ENCODE measurements at places on chromosomes 6 and 20.

- DNase-seq: no peak
Observed at GRCh38 chr6:130776287-130776925, 50.8 kb upstream of the SMLR1 start.

- no peak for DNase-seq
Observed at GRCh38 chr20:64047968-64048401, 1.5 kb downstream of the SOX18 start.

GRCh38 chr6:38146021-38146733 is 326.6 kb downstream of the ZFAND3 start:
- DNase-seq: no peak

DNA sequence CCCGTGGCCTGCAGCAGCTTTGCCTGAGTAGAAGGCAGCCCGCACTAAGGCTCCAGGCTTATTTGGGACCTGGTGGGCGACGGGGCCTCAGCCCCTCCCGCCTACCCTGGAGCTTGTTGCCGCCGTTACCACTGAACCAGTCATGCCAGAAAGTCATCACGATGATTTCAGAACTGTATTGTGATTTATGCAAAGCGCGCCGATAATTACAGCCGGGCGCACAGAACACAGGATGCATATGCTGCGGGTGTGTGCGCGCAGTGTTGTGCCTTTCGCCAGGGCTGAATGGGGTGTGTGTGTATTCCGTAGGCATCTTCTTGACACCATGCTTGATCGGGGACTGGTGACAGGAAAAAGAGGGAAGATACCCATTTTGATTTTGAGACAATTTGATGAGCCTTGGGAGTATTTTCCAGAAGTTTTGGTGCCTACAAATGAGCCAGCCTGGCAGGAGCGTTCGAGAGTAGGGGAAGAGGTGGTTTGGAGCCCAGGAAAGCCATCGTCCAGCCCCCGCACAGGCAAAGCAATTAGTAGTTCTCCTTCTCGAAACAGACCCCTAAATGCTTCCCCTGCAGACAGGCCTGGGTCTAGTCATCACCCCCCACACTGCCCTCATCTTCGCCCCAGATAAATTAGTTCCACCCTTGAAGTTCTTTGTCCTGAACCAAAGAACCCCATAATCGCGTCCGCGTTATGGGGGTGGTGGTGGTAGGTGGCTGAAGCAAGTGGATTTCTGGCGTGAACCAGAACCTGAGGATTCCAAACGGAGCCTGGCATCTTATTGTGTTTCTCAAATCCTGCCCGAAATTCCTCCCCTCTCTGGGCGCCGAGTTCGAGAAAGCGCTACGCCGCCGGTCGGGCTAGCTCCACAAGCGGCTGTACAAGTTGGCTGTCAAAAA is 1.9 kb upstream of the NR2E1 start:
- DNase-seq: no peak

- DNase-seq: no peak
Observed at GRCh38 chr20:22582386-22582963, 1.9 kb downstream of the FOXA2 start.

DNA sequence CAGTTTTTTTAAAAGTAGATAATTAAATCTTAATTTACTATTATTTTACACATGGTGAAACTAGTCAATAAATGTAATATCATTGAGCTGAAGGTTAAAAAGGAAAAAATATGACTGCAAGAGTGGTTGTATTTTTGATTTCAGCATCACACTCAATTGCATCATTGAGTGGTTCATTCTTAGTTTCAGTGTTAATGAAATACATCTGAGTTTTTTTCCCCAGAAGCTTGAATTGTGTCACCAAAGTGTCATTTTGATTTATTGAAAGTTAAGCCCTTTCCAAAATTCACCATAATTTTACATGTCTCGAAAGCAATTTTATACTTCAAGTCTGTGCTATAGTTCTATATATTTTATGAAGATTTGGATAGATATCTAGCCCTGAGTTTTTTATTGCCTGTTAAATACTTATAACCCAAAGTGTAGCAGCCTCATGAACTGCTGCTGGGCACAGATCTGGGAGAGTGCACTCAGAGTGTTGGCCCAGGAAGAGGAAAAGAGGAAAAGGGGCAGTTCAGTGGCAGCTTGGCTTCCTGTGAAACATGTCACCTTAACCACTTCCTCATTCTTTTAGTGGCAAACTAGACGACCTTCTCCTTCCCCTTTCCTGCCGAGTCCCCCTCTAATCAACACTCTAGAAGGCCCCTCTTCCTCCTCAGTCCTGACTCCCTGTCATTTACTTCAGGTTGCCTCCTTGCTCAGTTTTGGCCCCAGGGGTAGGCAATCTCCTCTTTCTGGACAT is 140.7 kb downstream of the ESR1 start:
- peak; percentile 26 for DNase-seq

DNA sequence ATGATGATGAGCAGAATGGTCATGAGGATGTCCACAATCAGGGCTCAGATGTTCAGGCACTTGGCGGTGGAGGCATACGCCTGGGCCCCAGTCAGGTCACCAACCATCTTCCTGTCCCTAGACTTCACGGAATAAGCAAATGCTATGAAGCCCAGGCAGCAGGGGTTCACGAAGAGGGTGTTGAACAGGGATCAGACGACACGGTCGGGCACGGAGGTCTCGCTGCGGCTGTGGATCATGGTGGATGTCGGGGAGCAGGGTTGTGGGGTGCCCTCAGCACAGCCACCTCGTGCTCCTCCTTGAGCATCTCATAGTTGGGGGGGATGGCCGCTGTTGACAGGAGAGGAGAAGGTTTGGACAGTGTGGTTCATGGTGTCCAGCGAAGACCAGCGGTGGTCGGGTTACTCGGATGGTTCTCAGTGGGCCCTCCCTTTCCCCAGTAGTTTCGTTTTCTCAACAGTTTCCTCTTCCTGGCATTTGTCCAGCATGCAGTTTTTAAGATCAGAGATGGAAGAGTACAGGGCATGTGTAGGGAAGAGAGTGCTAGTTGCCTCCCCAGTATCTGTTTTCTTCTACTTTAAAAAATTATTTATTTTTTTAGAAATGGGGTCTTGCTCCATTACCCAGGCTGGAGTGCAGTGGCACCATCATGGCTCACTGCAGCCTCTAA is 20.3 kb upstream of the SPDEF start:
- no peak for DNase-seq

DNA sequence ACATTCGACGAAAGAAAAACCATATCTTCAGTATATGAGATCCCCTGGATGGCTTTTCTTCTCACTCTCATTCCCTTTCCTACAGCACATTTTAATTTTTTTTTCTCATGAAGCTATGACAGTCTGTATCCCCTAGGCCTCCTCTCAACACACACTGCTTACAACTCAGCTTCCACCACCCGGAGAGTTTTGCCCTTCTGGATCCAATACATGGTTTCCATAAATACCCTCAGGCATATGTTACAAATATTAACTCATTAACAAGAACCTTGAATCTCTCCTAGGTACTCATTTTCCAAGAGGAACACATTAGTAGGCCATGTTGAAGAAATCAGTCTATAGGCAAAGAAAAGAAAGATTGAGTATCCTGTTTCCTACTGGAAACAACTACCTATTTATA is 44.0 kb downstream of the PAK5 start:
- no peak for DNase-seq

GRCh38 chr6:129494099-129494498 is 215.9 kb downstream of the ARHGAP18 start:
- no peak for DNase-seq

- DNase-seq: peak; percentile 79
Observed at GRCh38 chr20:31845300-31845863, at the start of gene FOXS1. Gene FOXS1, minus strand, starts transcription at chr20:31845604. Its CDS starts 62 bp downstream, at chr20:31845542.

- DNase-seq: peak; percentile 80
Observed at GRCh38 chr6:75748743-75749538, at the start of gene MYO6. Gene MYO6, plus strand, starts transcription at chr6:75749239. Its CDS starts 68,309 bp downstream, at chr6:75817548.

DNA sequence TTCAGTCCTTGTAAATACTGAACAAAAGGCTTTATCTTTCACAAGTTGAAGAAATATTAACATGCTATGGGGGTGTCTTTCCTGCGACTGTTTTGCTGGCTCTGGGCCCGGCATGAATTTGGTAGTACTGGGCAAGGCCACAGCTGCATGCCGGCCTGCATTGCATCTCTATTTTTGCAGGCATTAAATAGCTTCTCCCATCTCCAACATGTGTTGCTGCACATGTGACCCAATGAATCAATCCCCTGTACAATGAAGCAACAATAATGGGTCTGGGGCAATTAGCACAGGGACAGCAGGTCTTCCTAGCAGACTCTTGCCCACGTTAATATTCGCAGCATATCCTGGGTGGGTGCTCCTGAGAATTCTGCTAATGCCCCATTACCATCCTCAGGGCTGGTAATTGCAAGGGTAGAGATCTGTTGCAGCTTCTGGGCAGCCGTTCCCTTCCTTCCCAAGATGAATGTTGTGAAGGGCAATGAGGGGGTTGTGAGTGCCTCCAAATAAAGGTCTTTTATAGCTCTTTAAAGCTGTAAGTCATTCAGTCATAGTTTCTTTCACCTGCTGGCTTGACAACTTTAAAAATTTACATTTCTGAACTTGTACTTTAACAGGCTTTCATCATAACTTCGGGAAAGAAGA is 24.3 kb upstream of the CDYL start:
- DNase-seq: no peak

- DNase-seq: no peak
Observed at GRCh38 chr6:88679841-88680240, 283.6 kb downstream of the RNGTT start.

- no peak for DNase-seq
Observed at GRCh38 chr6:140661691-140662090, 1287.2 kb upstream of the CITED2 start.

DNA sequence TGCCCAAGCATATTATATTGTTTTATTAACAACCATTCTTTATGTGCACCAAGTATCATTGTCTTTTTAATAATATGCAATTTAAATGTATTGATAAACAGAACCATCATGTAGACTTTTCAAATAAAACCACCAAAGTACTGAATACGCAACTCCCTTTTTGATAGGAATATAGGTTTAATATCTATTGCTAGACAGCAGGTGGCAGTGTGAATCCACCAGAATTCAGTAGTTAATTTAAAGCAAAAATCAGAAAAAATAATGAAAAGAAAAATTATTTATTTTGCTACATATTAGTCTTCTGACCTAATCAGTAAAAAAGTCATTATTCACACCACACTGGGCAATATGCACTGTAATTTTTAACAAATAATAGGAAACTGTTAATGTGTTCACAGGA is 143.7 kb downstream of the KLHL32 start:
- no peak for DNase-seq

DNA sequence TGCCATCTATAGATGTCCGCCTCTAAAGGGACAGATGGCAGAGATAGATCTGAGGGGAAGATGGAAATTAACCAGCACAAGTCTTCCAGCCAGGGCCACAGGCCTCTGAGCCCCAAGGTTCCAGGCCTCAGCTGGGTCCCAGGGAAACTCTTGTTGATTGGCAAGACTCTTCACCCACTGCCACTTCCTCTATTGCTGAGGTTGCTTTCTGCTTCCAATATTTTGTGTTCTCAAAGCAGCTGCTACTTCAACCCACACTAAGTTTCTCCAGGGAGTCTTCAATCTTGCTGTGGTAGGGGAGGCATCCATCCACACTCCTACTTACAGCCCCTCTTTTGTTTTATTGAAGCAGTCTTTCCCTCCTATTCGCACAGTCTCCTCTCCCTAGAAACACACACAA is 36.4 kb upstream of the SASH1 start:
- DNase-seq: no peak

DNA sequence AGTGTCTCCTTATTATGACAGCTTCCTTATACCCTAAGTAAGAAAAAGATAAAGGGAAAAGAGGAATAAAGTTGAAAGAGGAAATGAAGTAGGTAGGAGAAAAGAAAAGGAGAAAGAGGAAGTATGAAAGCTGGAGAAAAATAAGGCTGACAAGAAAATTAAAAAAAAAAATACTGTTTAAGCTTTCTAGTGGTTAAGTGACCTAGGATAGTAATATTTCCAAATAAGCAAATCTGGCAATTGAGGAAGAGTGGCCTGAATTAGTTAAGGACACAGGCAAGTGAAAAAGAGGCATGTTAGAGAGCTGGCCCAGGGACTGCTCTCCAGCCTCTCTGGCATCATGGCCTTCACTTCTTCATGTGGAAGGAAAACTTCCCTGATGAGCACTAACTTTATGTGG is 76.5 kb upstream of the ADGRF1 start:
- DNase-seq: no peak

DNA sequence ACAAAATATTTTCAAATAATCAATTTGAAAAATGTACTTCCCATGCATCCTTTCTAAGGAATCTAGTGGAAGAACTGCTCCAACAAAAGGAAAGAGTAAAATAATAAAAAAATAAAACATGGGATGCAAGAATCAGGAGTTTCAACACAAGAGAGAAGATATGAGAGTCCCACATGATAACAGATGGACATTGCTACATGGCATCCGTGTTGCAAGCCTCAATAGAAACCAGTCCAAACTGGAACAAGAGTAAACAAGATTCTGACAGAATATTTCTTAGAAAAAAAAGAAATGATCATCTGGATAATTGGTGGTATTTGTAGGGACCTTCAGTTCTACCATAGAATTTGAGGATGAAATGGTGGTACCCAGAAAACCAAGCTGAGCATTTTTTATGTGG is 186.8 kb downstream of the FRK start:
- no peak for DNase-seq

DNA sequence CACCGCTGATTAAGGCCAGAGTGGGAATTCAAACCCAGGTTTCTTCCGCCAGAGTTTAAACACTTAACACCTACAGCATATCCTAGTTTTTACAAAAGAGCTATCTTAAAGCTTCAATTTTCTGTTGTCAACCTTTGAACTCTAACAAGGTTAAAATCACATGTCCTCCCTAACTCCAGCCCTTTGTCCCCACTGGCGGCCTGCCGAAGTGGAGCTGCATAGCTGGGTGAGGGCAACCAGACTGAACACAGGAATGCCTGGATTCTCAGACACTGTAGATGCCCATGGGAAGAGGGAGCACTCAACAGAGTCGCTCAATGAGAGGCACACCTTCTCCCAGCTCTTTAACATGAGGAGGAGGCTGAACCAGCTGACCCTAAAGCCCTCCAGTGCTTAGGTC is 59.1 kb downstream of the LRFN2 start:
- no peak for DNase-seq

DNA sequence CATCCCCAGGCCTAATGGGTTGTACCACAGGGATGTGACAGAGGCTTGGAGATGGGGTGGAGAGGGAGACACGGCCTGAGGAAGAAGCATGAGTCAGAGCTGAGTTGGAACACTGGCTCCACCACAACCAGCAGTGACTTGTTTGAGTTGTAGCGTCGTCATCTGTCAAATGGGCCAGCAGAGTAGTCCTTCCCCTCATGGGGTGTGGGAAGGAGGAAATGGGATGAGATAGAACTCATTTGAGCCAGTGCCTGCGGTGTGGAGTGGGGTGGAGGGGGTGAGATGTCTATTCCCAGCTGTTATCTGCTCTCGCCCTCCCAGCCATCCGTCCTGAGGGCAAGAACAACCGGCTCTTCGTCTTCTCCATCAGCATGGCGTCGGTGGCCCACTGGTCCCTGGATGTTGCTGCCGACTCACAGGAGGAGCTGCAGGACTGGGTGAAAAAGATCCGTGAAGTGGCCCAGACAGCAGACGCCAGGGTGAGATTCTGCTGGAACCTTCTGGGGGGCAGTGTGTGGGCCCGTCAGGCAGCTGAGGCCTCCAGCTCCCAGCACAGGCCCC is 32.5 kb downstream of the PLCG1 start:
- DNase-seq: no peak
